ENCODE measurements at places on chromosomes 3 and 15.

GRCh38 chr3:5633960-5634359 is 446.5 kb downstream of the EDEM1 start:
- DNase-seq, result no peak

- no peak for DNase-seq
These were observed 122.2 kb downstream of the SYNPR start for GRCh38 chr3:63400246-63400860.

DNA sequence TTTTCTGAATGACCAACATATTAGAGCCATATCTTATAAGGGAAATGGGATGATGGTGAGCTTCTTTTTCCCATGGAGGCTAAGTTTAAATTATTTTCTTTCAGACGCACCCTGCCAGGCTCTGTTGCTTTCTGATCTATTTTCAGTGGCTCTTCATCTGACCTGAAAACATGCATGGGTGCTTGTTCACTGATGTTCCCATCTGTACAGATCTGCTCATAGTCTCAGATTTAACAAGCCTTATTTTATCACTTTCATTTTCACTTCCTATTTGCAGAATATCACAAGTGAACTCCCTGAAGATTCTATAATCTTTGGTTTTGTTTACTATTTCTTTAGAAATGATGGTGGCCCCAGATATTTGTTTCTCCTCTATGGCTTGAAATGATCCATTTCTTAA is 31.1 kb upstream of the SUCLG2 start:
- DNase-seq, result no peak

DNA sequence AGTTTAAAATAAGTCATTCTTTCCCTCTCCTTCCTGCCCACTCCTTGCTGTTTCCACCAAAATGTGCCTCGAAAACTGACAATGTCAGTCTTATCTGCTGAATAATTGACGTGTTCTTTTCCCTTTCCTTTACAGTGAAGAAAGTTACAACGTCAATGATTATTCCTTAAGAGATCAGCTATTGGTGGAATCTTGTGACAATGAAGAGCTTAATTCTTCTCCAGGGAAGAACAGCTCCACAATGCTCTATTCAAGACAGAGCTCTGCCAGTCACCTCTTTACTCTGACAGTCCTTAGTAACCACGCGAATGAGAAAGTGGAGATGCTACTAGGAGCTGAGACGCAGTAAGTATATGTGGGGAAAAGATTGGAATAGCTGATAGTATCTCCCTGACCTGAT is 84.1 kb downstream of the DHX36 start:
- no peak for DNase-seq

- no peak for DNase-seq
These were observed 106.9 kb upstream of the CD96 start for GRCh38 chr3:111434941-111435622.

- peak; percentile 98 for DNase-seq
These were observed at the start of gene CCDC39 for GRCh38 chr3:180679178-180680096. Gene CCDC39 (minus strand): TSS chr3:180679489. CDS start chr3:180679380, 109 bp downstream.

DNA sequence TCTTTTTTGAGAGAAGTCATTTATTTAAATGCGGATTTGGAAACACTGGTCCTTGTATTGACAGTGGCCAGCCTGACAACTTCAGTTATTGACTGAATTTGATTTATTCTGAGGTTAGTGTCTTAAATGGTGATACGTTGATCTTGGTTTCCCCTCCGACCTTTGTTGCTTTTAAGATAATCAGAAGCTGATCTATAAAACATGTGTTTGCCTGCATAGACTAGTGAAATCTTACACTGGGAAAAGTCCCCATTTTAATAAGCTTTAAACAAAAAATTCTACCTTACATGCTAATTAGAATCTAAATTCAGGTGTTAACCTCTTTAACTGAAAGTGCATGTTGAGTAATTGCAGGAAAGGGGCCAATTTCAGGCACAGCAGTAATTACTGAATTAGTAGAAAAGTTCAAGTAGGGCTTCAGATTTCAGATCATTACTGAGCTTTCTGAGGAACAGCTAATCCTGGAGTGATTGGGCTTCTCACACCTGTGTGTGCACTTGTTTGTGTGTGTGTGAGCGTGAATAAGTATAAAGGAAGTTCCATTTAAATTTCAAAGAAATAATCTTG is 221.4 kb downstream of the SOX2 start:
- DNase-seq, result peak; percentile 74

DNA sequence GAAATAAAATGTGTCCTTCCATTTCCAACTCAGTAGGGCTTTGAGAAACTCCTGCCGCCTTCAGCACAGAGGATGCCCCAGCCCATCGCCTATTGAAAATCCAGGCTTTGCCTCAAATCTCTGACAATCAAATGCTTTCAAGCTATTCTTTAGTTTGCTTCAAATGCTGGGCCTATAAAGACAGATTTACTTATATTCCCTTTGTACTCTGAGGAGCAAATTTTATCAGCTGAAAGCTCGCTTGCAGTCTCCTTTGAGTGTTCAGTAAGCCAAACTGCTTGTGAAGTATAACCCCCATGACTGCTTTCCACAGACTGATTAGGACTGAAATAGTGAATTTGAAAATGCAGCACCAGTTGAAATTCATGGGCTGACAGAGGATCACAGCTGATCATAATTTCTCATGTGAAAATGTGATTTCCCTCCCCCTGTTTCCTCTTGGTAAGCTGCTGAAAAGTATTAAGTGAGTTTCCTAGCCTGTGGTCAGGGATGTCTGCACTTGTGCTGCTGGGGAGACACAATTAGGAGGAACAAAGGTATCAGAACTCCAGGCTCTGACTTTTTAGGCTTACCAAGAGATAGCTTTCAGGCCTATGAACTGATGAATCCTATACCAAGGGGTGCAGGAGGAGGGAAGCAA is 563.4 kb upstream of the TGFBR2 start:
- DNase-seq, result no peak

GRCh38 chr15:92361321-92362000 is 32.2 kb upstream of the ST8SIA2 start:
- DNase-seq, result no peak

DNA sequence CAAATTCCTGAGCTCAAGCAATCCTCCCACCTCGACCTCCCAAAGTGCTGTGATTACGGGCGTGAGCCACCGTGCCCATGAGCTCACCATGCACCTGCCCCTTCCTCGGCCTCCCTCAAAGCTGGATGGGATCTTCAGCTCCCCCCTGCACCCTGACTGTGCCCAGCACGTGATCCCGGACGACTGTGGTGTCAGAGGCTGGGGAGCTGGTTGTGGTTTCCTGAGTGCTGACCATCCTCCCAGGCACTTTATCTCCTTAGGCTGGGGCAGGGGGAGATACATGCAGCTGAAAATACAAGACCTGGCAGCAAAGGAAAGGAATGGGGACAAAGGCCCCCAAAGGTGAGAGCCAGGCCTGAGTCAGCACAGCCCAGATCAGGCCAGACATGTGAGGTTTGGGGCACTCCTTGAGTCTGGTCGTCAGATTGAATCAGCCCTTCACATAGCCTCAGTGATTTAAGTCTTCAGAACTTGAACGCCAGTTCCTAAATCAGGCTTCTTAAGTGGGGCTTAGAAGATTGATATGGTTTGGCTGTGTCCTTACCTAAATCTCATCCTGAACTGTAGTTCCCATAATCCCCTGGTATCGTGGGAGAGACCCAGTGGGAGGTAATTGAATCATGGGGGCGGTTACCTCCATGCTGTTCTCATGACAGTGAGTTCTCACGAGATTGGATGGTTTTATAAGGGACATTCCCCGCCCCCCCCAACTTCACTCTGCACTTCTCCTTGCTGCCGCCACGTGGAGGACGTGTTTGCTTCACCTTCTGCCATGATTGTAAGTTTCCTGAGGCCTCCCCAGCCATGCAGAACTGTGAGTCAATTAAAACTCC is 35.8 kb downstream of the PRKCD start:
- DNase-seq, result no peak

- no peak for DNase-seq
These were observed 46.3 kb downstream of the NCK1 start for GRCh38 chr3:136908297-136908696.

DNA sequence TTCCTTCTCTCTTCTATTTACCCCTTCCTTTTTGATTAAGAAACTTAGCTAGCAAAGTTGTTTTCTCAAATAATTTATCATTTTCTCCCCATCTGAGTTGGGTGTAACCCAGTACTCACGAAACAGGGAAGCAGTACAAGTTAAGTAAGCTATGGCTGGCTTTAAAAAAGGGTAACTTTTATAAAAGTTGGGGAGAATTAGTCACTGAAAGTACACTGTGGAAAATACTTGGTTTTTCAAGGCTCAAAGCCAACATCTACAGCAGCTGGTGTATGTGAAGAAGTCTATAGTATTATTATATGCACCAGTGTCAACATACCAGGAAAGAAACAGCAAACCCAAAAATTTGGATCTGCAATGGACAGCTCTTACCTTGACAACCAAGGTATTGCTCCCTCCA is 25.5 kb downstream of the CLK3 start:
- no peak for DNase-seq

DNA sequence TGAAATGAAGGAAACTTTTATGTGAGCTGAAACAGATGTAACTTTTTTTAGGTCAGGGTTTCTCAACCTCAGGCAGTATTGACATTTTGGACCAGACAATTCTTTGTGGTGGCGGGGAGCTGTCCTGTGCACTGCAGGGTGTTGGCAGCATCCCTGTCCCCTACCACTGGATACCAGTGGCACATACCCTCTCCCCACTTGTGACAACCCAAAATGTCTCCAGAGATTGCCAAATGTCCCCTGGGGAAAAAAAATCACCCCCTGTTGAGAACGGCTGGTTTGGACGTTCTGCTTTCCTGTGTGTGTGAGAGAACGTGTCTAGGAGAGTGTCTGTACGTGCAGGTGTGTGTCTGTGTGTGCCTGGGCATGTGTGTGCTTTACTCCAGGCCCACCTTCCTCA is 30.7 kb upstream of the GRIP2 start:
- no peak for DNase-seq

DNA sequence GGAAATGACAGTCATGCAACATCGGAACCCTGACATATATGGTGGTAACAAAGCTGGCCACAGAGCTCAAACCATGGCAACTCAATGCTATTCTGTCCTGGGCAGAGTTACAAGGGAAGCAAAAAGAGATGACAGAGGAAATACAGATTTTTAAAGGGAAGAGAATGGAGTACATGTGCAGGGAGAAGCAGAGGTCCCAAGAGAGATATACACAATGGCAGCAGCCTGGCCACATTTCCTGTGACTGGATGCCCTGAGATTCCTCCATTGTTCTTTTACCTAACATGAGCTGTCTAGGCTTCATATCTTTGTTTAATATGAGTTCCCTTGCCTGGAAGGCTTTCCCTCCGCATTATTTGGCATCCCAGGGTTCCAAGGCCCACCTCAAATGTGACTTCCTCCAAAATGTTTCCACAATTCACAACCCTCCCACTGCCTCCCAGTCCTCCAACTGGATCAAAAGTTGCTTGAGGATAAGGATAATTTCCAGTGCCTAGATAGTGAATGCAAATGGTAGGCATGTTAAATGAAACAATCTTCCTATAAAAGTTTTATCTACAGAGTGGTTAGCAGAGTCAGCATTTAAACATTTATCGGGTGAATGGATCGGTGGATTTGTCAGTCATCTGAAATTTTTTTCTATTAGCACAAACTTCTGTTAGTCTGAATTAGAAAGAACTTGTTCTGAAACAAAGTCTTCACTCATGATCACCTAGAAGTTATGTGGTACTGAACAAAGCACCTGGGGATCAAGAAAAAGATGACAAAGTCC is 86.2 kb downstream of the DHX30 start:
- no peak for DNase-seq

- no peak for DNase-seq
These were observed 38.8 kb downstream of the ETV5 start for GRCh38 chr3:186070133-186070532.

DNA sequence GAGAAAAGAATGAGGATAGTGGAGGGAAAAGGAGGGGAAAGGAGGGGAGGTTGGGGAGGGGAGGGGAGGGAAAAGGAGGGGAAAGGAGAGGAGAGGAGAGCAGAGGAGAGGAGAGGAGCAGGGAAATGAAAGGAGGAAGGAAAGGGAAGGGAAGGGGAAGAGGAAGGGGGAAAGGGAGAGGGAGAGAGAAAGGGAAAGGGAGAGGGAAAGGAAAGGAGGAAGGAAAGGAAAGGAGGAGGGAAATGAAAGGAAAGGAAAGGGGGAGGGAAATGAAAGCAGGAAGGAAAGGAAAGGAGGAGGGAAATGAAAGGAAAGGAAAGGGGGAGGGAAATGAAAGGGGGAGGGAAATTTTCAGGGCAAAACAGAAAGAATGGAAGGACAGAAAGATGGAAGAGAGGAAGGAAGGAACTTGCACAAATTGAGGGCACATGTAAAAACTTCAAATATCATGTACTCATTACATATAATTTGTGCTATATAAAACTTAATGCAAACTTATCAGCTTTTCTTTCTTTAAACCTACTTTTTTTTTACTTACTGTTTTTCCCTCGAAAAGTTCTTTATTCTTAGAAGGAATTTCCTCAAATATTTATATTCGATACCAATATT is 148.0 kb downstream of the ZBTB20 start:
- DNase-seq, result no peak

DNA sequence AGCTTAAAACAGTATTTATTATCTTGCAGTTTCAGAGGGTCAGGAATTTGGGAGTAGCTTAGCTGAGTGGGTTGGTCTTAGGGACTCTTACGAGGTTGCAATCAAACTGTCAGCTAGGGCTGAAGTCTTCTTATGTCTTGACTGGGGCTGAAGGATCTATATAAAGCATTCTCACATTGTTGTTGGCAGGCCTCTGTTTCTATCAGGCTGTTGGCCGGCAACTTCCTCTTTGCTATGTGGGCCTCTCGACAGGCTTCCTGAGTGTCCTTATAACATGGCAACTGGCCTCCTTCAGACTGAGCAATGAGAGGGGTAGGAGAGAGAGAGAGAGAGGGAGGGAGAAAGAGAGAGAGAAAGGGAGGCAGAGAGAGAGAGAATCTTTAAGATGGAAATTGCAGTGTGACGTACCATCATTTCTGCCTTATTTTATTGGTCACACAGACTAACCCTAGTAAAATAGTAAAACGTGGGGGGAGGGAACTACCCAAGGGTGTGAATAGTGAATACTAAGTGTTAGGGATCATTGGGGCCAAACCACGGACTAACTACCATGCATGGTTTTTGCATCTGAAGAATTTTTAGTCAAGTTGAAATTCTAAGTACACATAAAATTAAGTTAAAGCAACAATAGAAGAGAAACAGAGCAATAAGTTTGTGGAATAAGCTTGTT is 16.1 kb downstream of the FGF7 start:
- DNase-seq, result no peak

DNA sequence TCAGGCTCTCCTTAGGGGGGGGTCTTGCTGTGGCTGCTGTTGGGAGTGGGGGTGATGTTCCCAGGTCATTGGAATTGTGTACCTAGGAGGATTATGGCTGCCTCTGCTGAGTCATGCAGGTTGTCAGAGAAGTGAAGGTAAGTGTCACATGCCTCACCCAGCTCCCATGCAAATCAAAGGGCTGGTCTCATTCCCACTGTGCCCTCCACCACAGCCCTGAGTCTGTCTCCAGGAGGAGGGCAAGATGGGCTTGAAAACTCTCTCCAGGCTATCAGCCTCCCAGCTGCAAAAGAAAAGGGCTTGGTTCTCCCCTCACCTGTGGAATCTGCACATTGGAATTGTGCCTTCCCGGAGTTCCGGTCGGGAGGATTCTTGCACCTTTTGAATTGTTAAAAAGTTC is 580.5 kb downstream of the NSUN3 start:
- DNase-seq, result no peak

GRCh38 chr3:17744693-17745092 is 2.3 kb upstream of the TBC1D5 start:
- DNase-seq, result no peak

Measured in NCI-H146 (cell line).